ENCODE measurements at places on chromosomes 16 and 17. TPM values are rescaled to one million over a fixed set of nuclear protein-coding genes. Genes with fewer than 3 reads are reported as not detected.

DNA sequence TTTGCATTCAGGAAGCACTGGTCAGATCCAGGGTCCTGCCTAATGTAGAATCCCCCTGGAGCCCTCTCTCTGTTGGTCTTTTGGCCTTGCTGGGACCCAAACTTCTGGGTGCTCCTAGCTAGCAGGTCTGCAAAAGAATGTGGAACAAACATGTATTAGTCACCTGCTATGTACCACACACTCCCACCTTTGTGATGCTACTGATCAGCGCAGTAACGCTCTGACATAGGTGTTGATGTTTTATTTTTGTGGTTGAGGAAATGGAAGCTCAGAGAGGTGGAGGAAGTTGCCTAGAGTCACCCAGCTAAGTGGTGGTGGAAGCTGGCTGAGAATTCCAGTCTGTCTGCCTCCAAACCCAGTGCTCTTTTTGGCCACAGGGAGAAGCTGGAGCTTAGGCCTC, 35.8 kb upstream of the LGALS9 start:
- no peak for DNase-seq

DNA sequence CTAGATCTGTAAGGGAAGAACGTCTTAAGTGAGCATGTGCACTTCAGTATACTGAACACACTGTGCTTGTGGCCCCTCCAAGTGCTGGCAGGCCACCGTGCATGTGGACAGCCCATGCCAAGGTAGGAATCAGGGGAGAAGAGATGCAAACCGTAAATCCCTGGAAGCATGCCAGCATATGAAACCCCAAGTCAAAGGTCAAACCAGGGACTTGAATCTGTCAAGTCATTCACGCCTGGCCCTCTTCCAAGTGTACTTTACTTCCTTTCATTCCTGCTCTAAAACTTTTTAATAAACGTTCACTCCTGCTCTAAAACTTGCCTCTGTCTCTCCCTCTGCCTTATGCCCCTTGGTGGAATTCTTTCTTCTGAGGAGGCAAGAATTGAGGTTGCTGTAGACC, 2.8 kb upstream of the ATXN2L start:
- DNase-seq: no peak

DNA sequence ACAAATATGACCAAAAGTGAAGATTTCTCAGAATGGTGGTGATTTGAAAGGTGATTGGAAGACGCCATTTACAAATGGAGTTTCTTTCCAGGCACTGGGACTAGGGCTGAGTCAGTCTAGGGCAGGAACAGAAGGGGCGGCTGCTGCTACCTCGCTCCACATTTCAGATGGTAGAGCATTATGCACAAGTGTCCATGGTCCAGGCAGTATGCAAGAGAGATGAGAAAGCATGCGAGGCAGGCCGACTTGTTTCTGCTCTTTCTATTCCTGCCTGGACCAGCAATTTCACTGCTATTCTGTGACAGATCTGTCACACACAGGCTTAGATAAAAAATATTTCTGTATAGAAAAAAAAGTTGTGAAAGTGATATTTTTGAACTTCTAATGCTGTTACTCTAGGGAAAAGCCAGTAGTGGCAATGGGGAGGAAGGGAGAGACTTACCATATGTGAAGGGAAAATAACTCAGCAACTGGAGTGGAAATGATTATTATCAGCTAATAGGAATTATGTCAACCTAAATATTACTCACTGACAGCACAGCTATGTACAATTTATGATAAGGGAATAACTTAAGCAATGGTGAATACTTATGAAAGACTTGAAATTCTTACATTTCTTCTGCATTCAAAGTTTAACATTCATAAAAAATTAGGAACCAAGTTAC, 134.7 kb upstream of the NETO2 start:
- DNase-seq: no peak

RAC3 gene
- polyA plus RNA-seq: 65.2 TPM

GRCh38 chr17:5902181-5903140, 167.7 kb upstream of the WSCD1 start:
- peak; percentile 13 for DNase-seq

GRCh38 chr16:59573528-59574271, 839.6 kb upstream of the GOT2 start:
- no peak for DNase-seq

DNA sequence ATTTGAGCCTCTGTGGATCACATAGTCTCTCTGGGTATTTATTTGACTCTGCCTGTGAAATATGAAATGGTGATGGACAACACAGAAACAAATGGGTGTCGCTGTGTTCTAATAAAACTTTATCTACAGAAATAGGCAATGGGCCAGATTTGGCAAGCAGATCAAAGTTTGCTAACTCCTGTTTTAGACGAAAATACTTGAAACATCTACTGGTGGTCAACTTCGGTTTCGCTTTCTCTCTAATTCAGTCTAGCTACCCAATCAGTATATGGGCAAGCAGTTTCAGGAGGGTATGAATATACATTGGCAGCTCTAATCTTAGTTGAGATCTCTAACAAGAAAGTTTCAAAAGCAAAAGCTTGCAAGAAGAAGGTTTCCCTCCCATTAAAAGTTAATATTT, 60.1 kb upstream of the DYNLRB2 start:
- no peak for DNase-seq

GRCh38 chr17:50248255-50248654, 26.0 kb upstream of the TMEM92 start:
- no peak for DNase-seq

GRCh38 chr16:26395700-26396099, 671.0 kb upstream of the C16orf82 start:
- DNase-seq: peak; percentile 6

NOTUM gene
- 1.0 TPM for polyA plus RNA-seq

SLC13A2 gene
- polyA plus RNA-seq: not detected

- no peak for DNase-seq
Observed at GRCh38 chr16:53827741-53828140, 123.8 kb downstream of the FTO start.

DNA sequence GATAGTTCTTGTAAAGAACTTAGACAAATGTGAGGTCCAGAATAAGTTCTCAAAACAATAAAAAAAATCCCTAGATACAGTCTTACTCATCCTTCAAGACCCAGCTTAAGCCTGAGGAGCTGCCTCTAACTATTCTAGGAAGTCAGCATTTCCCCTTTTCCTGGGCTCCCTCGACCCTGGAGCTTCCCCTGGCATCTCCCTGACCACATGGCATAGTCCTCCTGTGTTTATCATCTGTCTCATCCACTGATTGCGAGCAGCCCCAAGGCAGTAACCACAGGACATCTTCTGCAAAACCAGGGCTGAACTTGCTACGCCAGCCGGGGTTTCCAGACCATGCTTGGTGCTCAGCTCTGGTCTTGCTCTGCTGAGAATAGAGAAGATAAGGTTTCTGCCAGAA, 36.7 kb upstream of the NLRP1 start:
- no peak for DNase-seq

DNA sequence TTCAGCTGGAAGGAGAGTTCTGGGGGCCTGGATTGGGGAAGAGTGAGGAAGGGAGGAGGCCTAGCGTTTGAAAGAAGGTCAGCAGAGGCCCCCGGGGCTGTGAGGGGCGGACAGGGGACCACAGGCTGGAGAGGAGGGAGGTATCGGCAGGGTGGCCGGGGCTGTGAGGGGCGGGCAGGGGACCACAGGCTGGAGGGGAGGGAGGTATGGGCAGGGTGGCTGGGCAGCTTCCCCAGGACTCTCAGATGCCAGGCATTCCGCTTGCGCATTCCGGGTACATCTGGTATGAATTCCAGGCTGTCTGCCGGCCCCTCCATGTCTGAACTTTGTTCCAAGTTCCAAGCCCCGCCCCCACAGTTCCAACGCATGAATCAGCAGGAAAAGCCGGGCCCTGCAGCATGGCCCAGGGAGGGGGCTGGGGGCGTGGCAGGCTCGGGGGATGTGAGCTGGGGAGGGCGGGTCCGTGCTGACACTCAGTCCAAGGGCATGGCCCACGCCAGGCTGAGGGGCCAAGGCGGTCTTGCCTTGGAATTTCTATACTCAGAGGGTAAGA, 4.3 kb upstream of the TLCD2 start:
- DNase-seq: peak; percentile 52
